ENCODE measurements at places on chromosomes 2 and 18.

GRCh38 chr2:35708411-35708923, 647.1 kb upstream of the CRIM1 start:
- no peak for DNase-seq

DNA sequence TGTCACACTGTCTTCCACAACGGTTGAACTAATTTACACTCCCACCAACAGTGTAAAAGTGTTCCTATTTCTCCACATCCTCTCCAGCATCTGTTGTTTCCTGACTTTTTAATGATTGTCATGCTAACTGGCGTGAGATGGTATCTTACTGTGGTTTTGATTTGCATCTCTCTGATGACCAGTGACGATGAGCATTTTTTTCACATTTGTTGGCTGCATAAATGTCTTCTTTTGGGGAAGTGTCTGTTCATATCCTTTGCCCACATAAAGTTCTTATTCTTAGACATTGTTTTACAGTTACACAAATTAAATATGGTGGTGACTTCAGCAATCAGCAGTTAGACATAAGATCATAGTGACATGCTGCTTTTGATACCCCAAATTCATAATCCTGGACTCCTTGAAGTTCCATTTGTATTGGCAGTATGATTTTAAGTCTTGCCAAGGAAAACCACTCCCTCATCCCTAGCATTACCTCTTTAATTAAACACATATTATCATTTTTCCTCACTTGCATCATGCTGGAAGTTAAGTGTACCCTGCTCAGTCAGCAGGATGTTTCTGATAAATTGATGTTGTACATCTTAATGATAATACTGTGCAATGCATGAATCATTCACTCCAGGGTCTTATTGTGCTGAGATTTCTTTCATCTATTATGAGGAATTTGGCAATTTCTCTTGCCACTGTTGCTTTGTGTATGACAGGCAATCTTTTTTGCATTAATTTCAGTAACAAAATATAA, 67.6 kb upstream of the STAT1 start:
- DNase-seq: no peak

- no peak for DNase-seq
Measured at GRCh38 chr2:20093263-20094141, 42.1 kb upstream of the LAPTM4A start.

GRCh38 chr2:10654069-10654468, 35.7 kb downstream of the NOL10 start:
- peak; percentile 75 for DNase-seq

All from activated T-cell treated with anti-CD3 and anti-CD28 coated beads, Interleukin-2, amount 50 U/mL, for 72 hours (primary cell).